ENCODE measurements at places on chromosomes 12 and 14.

- no peaks in the 10 kb centered on the region for H3K27me3 ChIP-seq
- DNase-seq, result no peak
- H3K36me3 ChIP-seq, result no peaks in the 10 kb centered on the region
- H3K4me3 ChIP-seq, result no peak overlapping the region
- H3K27ac ChIP-seq, result no peak overlapping the region
These were observed 73.7 kb downstream of the ANKS1B start for GRCh38 chr12:99911081-99911480.

- no peak overlapping the region for H3K27ac ChIP-seq
- no peaks in the 10 kb centered on the region for H3K36me3 ChIP-seq
- H3K4me1 ChIP-seq, result peaks cover 15% of the 10 kb centered on the region
- H3K4me3 ChIP-seq, result no peak overlapping the region
These were observed 4.0 kb downstream of the STON2 start for GRCh38 chr14:81396113-81396512.

GRCh38 chr14:57461777-57462320, 31.8 kb downstream of the CCDC198 start:
- H3K27me3 ChIP-seq, result peaks cover 12% of the 10 kb centered on the region
- H3K36me3 ChIP-seq, result no peaks in the 10 kb centered on the region
- no peak for DNase-seq
- H3K4me1 ChIP-seq, result no peaks in the 10 kb centered on the region
- H3K27ac ChIP-seq, result no peak overlapping the region

DNA sequence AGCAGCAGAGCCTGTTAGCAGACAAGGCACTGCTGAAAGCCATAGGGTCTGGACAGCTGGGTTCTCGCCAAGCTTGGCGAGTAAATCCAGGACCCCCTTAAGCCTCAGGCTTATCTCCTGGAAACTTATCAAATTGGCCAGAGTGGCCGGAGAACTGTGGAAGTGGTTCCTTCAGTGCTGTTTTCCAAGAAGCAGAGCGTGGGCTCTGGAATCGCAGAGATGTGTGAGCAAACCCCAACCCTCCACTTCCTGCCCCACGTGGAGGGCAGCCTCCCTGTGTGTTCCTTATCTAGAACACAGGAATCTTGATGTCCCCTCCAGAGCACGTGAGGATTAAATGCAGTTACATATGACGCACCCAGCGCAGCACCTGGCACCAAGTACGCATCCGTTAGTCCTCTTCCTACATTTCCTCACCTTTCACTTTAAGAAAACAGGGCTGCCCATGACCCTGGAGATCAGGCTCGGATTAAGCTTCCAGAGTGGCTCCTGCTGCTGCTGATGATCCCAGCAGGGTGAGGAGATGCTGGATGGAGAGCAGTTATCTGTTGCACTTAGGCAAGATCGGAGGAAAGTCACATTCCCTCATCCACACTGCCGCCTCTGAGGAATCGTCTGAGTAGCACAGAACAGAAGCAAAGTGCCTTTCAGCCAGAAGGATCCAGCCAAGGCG, 35.0 kb downstream of the MMAB start:
- H3K4me3 ChIP-seq, result no peak overlapping the region
- DNase-seq, result no peak
- H3K36me3 ChIP-seq, result peaks cover 30% of the 10 kb centered on the region
- no peak overlapping the region for H3K27ac ChIP-seq
- no peaks in the 10 kb centered on the region for H3K4me1 ChIP-seq

GRCh38 chr14:90844321-90844720, 28.1 kb upstream of the TTC7B start:
- DNase-seq, result no peak
- no peaks in the 10 kb centered on the region for H3K27me3 ChIP-seq
- peaks cover 5% of the 10 kb centered on the region for H3K4me1 ChIP-seq
- no peak overlapping the region for H3K4me3 ChIP-seq
- H3K27ac ChIP-seq, result no peak overlapping the region
- H3K36me3 ChIP-seq, result peaks cover 3% of the 10 kb centered on the region

GRCh38 chr12:17139931-17140330, 534.0 kb upstream of the LMO3 start:
- H3K36me3 ChIP-seq, result no peaks in the 10 kb centered on the region
- H3K27me3 ChIP-seq, result no peaks in the 10 kb centered on the region
- no peak for DNase-seq
- no peak overlapping the region for H3K27ac ChIP-seq
- H3K4me3 ChIP-seq, result no peak overlapping the region

DNA sequence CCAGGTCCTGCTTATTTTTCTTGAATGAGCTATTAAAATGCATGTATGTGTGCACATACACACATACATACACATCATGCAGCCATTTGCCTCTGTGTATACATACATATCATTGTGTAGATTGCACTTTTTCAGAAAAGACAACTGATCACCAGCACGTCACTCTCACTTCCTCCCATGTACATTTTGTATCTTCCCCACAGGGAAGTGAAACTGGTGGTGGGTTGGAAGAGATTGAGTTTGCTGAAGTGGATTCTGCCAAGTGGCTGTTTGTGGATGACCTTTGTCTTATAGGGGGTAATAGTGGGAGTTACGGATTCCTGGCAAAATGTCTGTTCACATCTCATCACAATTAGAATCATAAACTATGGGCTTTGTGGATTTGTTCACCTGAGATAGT, 448.6 kb downstream of the RAD51B start:
- H3K27ac ChIP-seq, result peak overlapping the region; percentile 65
- H3K27me3 ChIP-seq, result no peaks in the 10 kb centered on the region
- H3K36me3 ChIP-seq, result no peaks in the 10 kb centered on the region
- no peak overlapping the region for H3K4me3 ChIP-seq
- no peak for DNase-seq

DNA sequence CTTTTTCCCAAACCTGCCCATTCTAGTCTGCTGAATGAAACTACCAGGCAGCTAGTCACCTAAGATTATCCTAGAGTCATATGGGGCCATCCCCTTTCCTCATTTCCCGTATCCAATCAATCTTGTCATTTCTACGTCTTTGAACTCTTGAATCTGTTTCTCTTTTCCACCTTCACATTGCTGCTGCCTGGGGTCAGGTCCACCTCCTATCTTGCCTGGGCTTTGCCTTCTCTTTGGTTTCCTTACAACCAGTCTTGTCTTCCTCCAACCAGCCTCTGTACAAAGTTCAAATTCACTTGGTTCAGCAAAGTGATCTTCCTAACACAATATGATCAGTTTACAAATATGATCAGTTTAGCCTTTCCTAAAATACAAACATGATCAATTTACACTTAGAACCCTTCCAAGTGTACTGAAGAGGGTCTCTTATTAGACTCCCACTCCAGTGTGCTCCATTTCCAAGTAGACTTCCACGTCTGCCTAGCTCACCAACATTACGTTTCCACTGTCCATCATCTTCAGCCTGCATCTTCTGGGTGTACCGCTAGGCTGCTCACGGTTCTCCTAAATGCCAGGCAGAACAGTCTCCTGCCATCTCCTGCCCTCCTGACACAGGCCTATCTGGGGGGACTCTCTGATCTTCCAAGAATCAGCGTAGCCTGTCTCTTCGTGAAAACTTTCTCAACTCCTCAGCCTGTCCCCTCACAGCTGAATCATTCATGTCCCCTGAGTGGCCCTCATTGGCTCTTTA, 4.1 kb upstream of the ACVR1B start:
- H3K27me3 ChIP-seq, result peaks cover 8% of the 10 kb centered on the region
- H3K4me3 ChIP-seq, result no peak overlapping the region

DNA sequence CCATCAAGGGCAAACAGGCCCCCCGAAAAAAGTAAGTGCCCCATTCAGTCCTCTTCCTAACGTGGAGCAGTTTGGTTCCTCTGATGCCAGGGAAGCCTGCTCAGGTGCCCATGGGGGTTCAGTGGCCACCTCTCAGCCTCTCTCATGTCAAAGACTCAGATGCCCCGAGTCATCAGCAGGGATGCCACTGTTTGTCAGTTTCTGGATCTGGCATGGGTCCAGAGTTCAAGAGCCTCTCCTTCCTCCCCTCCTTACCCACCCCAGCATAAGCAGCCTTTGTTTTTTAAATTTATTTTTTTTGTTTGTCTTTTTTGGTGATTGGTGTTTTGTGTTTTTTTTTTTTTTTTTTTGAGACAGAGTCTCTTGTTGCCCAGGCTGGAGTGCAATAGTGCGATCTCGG, 11.3 kb downstream of the KMT5A start:
- DNase-seq, result no peak
- H3K27me3 ChIP-seq, result no peaks in the 10 kb centered on the region
- peaks cover 30% of the 10 kb centered on the region for H3K4me1 ChIP-seq
- no peak overlapping the region for H3K4me3 ChIP-seq
- peaks cover 88% of the 10 kb centered on the region for H3K36me3 ChIP-seq
